T-helper 1 cell treated with Interleukin-12 subunit alpha and Interleukin-12 subunit beta and Interleukin-4 antibody, amounts not matched to agents 30 ng/mL and 1 ng/mL, for 36 hours (primary cell): ENCODE measurements at places on chromosomes 4 and X. TPM values are rescaled to one million over a fixed set of nuclear protein-coding genes. Genes with fewer than 3 reads are reported as not detected.

Gene MAGED4
- total RNA-seq, result not detected in 2 replicates

Gene CSN1S1
- not detected in 2 replicates for total RNA-seq

Gene CWH43
- total RNA-seq, result not detected in 2 replicates

Gene TREX2
- 2.3 and 2.4 TPM in 2 replicates for total RNA-seq

Gene MED12
- total RNA-seq, result 74.6 and 87.2 TPM in 2 replicates

Gene CSAG2
- not detected in 2 replicates for total RNA-seq

Gene FMR1NB
- not detected in 2 replicates for total RNA-seq

Gene GRSF1
- 70.0 and 71.3 TPM in 2 replicates for total RNA-seq
